ENCODE measurements at places on chromosomes 16 and 17.

GRCh38 chr17:72946156-72946555 lies 146.3 kb downstream of the SLC39A11 start:
- DNase-seq = no peak

DNA sequence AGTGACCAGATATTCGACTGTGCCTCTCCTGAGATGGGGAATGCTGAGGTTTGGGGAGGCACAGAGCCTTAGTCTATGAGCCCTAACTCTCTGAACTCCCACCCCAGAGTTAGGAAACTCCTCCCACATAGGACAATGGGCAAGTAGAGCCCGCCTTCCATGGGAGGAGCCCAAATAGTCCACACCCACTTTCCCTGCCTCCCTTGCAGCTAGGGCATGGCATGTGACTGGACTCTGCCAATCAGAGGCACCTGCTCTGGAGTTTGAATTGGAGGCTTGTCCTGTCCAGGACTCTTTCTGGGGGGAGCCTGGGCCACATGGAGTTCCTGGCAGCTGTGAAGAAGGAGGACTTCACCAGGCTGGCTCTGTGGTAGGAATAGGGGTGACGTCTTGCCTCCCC lies 48.4 kb downstream of the SOCS1 start:
- DNase-seq = no peak

DNA sequence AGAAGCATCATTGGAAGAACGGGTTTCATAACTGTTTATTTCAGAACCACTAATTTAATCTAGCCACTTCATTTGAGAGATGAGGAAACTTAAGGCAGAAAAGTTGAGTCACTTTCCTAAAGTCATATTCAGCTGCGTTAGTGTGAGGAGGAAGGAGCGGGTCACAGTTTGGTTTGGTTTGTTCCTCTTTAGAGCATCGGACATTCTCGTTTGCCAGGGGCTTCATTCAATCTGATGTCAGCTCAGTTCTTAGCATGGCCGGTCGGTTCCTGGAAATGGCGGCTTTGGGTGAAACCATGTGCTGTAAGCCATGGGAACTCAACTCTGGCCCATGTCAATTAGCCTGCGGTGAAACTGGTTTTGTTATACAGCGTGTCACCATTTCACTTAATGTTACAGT lies 186.5 kb downstream of the LGALS9B start:
- DNase-seq = no peak

DNA sequence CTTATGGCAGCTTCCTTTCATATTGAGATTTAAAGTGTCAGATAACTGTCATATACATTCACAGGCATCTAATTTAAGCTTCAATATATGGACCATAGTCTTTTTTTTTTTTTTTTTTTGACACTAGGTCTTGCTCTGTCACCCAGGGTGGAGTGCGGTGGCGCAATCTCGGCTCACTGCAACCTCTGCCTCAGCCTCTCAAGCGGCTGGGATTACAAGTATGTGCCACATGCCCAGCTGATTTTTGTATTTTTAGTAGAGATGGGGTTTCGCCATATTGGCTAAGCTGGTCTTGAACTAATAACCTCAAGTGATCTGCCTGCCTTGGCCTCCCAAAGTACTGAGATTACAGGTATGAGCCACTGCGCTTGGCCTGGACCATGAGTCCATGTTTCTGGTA lies 13.6 kb downstream of the CEP95 start:
- DNase-seq = no peak

DNA sequence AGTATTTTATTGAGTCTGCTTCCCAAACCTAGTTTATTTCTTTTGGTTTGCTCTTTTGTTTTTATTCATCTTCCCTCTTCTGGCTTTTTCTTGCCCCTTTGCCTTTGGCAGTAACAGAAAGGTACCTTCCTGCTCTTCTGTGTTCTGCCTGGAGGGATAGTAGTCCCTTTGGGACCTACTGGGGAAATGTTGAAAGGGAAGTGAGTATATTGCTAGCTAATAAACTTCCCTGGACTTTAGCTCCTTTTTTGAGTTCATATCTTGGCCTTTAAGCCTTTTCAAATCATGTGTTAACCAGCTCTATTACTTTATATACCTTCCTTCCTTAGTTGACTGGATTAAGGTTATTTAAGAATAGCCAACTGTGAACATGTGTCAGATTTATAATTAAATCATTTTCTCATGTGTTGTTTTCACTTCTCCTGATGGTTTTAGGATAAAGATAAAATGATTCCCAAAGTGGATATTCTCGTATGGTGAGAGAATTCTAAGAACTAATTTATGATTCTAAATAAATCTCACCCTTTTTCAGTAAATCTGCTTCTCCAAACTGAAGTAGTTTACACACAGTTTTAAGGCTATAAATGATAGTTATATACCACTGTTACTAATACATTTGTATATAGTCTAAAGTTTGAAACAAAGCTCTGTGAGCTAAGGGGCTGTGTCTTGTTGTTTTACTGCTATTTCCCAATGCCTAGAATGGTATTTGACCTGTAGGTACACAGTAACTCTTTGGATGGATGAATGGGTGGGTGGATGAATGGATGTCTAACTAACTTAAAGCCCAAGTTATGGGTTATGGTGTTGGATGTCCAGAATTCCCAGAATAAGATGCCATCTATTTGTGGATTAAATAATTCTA lies 45.7 kb downstream of the OMG start:
- DNase-seq = no peak

- DNase-seq = no peak
These were observed 130.2 kb downstream of the MYO1D start for GRCh38 chr17:32746698-32747097.

- DNase-seq = no peak
These were observed 22.6 kb downstream of the IST1 start for GRCh38 chr16:71917900-71918299.

GRCh38 chr16:89140981-89141883 lies 30.3 kb upstream of the CDH15 start:
- no peak for DNase-seq

- no peak for DNase-seq
These were observed 25.0 kb downstream of the TAC4 start for GRCh38 chr17:49822829-49823228.
